ENCODE measurements at places on chromosomes 16 and 17.

GRCh38 chr17:9181640-9182039 lies 160.3 kb downstream of the NTN1 start:
- no peak for DNase-seq

DNA sequence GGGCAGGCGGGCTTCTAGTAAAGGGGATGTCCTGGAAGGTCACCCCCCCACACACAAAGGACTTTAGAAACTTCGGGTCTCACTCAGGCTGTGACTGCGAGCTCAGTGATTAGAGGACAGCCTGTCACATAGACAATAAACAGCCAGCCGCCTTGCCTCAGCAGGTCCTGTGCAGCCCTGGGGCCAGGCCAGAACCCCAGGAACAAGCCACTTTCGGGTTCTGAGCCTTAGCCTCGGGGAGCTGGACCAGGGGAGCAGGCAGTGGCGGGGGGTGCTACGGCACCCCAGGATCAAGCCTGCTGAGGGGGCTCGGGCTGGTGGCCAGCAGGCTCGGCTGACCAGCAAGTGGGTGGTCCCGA lies 1.1 kb downstream of the GAS7 start:
- DNase-seq, result no peak

DNA sequence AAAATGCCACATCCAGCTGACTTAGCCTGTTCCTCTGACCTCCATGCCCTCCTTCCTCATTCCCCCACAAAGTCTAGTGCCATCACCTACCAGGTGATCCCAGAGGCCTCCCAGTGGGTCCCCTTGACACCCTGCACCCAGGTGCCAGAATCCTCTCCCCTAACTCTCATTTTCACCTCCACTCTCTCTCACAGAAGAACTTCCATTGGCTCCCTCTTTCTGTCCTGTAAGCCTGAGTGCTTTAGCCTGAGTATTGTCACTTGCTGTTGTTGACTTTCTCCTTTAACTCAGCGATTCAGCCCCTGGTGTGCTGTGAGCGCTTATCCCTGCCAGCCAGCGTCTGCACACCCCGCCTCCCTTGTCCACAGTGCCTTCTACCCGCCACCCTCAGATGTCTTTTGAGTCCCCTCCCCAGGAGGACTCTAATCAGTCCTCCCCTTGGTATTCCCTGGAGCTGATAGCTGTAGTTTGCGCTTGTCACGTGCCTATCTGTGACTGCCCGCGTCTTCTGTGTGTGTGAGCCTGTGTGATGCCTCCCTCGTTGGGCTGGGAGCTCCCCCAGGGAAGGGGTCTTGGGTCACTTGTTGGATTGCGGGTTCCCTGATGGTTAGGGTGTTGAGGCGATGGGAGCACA lies 31.9 kb downstream of the ARHGAP23 start:
- no peak for DNase-seq

DNA sequence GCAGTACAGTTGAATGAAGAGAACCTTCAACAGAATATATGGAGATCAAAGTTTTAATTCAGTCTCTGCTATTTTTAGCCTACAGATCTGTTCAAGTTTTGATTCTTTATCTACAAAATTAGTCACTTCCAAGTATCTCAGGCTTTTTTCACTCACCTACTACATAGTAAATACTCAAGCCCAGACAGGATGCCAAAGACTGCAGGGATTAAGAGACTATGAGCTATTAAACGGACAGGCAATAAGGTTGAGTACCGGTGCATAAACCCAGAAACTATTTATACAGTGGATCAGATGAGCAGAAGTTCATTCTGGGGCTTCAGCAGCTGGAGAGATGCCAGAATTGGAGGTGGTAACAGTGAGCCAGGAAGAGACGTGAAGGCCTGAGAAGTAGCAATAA lies 18.7 kb upstream of the OR3A1 start:
- no peak for DNase-seq

GRCh38 chr17:50255766-50256635 lies 18.3 kb upstream of the TMEM92 start:
- DNase-seq, result no peak

GRCh38 chr16:49121636-49122035 lies 160.0 kb downstream of the CBLN1 start:
- DNase-seq, result no peak

GRCh38 chr17:38591759-38592241 lies 14.0 kb downstream of the SRCIN1 start:
- DNase-seq, result peak; percentile 76

- peak; percentile 15 for DNase-seq
These were observed 80.8 kb upstream of the NOL11 start for GRCh38 chr17:67636834-67637520.

- DNase-seq, result no peak
These were observed 107.8 kb downstream of the CYB561 start for GRCh38 chr17:63338272-63338671.

DNA sequence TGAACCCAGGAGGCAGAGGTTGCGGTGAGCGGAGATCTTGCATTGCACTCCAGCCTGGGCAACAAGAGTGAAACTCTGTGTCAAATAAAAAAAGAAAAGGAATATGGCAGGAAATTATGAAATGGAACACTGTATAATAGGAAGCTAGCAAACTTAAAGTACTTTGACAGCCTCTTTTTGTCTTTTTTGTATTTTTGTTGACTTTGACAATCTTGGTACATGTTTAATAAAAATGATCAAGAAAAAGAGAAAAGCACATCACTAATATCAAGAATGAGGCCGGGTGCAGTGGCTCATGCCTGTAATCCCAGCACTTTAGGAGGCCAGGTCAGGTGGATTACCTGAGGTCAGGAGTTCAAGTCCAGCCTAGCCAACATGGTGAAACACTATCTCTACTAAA lies 5.5 kb downstream of the ATF7IP2 start:
- DNase-seq, result no peak

- no peak for DNase-seq
These were observed 3.8 kb downstream of the NACA2 start for GRCh38 chr17:61587242-61587641.

DNA sequence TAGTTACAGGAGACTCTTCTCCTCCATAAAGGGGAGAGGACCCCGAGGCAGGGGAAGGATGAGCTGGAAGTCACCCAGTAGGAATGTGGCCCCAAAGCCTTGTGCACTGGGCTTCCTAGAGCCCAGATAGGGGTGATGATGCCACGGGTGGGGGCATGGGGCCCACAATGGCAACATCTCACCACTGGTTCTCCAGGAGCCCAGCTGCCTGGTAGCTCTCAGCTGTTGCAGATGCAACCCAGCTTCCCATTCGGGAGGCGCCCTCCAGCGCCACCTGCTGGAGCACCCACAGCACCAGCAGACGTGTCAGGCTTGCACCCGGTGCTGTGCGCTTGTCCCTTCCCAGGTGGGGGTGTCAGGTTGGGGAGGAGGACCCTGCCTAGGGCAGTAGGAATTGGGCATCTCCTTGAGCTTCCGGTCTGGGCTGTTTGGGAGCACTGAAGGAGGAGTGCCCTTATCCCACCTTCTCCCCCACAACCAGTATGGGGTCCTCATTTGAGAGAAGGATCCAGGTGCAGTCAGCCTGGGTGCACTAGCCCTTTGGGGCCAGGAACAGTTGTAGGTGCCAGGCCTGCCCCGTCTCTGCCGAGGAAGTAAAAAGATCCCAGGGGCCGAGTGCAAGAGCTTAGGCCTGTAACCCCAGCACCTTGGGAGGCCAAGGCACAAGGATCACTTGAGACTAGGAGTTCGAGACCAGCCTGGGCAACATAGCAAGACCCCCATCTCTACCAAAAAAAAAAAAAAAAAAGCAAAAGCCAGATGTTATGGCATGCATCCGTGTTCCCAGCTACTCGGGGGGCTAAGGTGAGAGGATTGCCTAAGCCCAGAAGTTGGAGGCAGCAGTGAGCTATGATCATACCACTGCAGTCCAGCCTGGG lies 14.4 kb downstream of the CDIPT start:
- peak; percentile 72 for DNase-seq

Measured in ELR (cell line).